ENCODE measurements at places on chromosomes 12 and 14.

GRCh38 chr12:129746318-129746717, 157.5 kb downstream of the TMEM132D start:
- DNase-seq: no peak

DNA sequence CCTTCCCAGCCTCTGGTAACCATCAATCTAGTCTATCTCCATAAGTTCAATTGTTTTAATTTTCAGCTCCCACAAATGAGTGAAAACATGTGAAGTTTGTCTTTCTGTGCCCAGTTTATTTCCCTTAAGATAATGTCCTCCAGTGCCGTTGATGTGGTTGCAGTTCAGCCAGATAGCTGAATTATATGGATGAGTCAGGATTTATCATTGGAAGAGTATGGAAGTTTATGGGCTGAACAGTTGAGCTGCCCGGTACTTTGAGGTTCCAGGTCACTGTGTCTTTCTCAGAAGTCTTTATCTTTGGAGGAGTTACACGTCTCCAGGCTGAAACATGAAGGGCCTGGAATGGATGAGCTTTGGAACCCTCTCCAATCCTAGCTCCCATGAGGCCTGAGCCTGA, 120.1 kb downstream of the ASCL4 start:
- no peak for DNase-seq

- no peak for DNase-seq
Measured at GRCh38 chr12:69105101-69105962, 134.0 kb upstream of the CPSF6 start.

DNA sequence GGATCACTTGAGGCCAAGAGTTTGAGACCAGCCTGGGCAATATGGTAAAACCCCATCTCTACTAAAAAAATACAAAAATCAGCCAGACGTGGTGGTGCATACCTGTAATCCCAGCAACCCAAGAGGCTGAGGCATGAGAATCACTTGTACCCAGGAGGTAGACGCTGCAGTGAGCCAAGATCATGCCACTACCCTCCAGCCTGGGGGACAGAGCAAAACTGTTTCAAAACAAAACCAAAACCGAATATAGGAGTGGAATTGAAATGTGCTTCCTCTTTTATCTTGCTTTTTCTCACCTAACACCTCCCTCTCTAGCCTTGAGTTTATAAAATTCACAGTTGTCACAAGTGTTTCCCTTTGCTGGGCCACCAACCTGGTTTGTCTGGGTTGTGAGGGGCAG, 181.9 kb downstream of the PAH start:
- DNase-seq: no peak

GRCh38 chr14:36511981-36512584, 7.9 kb downstream of the NKX2-1 start:
- no peak for DNase-seq

DNA sequence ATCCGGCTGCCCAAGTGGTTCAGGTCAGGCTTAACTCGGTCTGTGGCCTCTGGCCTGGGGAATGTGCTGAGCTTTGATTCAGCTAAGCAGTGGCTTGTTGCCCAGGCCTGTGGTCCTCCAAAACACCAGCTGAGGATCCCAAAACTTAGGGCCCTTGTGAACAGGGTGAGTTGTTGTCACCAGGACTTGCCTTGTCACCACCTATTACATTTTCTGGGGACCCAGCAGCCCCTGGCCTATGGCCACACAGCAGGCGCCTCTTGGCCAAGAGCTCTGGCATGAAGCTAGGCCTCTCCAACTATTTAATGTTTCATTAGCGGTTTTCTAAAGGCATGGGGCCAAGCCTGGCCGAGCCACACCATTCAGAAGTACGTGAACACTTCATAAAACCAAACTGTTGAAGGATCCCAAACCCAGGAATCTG, 343.7 kb downstream of the CACNA1C start:
- no peak for DNase-seq

DNA sequence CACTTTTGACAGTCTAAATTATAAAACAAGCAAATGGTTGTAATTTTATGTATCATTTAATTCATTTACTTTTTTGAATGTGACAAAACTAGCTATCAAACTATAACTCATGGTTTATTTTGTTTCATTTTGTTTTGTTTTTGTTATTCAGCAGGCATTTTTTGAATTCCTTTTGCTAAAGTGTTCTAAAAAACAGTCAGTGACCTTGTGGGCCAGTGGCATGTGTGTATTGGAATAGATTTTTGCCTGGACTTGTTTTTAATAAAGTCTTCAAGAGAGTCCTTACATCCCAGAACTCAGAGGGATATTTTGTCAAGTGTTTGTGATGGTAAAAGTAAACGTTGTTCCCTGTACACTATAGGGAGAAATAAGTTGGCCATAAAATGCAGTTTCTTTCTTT, 369.7 kb upstream of the SYT1 start:
- DNase-seq: no peak

DNA sequence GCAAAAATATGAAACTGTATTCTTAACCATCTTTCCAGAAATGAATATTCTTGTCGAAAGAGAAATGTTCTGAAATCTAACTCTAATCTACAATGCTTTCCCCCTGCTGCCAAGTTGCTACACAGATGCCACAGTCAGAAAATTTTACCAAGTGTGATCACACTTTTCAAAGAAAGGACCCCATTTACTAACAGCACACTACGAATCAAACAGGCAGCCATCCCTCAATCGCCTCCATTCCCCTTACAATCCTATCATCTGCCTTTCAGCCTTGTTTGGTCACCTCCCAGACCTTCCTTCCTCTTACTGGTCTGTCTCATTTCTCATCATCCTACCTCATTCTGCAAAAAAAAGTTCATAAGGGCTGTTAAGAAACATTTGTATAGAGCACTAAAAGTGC, 190.1 kb downstream of the MED13L start:
- no peak for DNase-seq

GRCh38 chr12:41442896-41443295, 254.8 kb downstream of the PDZRN4 start:
- DNase-seq: no peak

- peak; percentile 33 for DNase-seq
Measured at GRCh38 chr12:112937741-112938719, at the start of gene OAS3. TSS of gene OAS3 (plus strand) at chr12:112938474. CDS start at chr12:112938531, 57 bp downstream.

GRCh38 chr12:77687321-77687720, 143.4 kb upstream of the NAV3 start:
- DNase-seq: no peak

DNA sequence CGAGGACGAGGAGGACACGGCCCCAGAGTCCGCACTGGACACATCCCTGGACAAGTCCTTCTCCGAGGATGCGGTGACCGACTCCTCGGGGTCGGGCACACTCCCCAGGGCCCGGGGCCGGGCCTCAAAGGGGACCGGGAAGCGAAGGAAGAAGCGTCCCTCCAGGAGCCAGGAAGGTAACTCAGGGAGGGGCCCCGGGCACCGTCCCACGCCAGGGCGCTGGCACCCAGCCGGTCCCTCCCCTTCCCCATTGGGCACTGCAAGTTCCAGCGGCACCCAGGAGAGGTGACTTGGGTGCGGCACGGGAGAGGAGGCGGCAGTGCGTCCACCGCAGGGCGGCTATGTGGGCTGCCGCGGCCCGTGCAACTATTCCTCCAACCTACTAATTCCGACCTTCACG, 9.3 kb upstream of the ADSS1 start:
- no peak for DNase-seq

GRCh38 chr12:52162981-52163380, 28.8 kb downstream of the KRT80 start:
- DNase-seq: no peak

DNA sequence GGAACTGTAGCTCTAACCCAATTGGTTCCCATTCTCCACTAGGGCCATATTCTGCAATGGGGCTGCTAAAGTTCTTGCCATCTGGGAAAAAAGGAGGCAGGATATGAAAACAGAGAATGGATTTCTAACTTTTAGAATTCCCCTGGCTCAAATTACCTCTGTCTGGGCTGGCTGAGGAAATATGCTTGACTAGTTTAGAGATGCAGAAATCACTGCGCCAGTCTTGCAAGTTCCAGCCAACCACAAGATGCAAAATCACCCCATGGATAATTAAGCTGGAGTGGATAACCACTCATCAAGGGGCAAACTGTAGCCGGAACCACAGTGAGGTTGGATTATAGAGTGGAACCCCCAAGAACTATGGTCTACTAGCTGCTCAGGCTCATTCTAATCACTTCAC, 126.3 kb downstream of the RALGAPA1 start:
- DNase-seq: no peak

DNA sequence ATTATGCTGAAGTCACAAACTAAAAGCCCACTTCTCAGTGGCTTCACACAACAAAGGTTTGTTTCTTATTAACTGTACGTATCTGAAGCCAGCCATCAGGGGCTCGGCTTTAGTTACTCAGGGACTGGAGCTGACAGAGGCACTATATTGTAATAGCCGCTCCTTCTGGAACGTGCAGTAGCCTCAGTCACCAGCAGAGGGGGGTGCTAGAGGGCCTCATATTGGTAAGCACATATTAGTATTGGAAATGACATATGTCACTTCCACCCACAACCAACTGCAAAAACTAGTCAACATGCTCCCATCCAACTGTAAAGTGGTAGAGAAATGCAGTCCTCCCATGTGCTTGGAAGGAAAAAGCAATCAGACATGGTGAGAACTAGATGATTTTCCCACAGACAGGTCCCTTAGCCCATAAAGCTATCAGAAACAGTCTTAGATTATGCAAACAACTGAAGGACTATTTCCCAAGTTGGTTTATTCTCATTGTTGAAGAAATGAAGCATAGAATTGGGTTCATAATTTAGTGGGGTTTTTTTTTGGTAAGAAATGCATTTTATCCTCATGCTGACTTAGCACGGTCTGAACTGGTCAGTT, 183.6 kb upstream of the G2E3 start:
- peak; percentile 57 for DNase-seq

DNA sequence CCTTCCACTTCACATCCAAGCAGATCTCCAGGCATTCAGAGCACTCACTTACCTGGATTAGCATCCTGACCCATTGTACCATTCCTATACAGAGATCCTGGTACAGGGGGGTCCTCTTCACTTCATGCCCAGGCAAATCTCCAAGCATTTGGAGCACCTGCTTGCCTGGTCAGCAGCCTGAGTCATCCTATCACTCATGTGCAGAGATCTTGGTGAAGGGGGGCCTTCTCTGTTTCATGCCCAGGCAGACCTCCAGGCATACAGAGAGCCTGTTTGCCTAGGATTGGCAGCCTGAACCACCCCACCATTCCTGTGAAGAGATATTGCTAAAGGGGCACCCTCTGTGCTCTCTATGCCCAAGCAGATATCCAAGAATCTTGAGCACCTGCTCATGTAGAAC, 111.1 kb upstream of the CCDC175 start:
- no peak for DNase-seq

DNA sequence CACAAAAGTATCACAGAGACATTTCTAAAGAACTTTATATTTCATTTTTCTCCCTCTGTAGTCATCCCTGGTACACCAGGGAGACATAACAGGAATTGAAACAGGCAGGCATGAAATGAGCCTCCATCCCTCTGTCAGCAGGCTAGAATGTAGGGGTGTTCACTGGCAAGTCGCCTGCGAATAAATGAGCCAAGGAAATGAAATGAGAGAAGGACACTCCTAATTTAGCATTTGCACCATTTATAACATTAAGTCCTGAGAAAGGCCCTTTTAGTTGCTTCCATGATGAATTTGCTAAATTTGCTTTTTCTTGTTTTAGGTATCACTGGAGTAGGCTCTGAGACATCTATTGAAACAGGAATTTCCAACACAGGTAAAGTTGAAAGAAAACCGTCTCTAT, 192.4 kb upstream of the CNTN1 start:
- DNase-seq: no peak

- no peak for DNase-seq
Measured at GRCh38 chr12:18239526-18239925, 21.8 kb upstream of the PIK3C2G start.

- no peak for DNase-seq
Measured at GRCh38 chr14:90871605-90872233, 55.5 kb upstream of the TTC7B start.

DNA sequence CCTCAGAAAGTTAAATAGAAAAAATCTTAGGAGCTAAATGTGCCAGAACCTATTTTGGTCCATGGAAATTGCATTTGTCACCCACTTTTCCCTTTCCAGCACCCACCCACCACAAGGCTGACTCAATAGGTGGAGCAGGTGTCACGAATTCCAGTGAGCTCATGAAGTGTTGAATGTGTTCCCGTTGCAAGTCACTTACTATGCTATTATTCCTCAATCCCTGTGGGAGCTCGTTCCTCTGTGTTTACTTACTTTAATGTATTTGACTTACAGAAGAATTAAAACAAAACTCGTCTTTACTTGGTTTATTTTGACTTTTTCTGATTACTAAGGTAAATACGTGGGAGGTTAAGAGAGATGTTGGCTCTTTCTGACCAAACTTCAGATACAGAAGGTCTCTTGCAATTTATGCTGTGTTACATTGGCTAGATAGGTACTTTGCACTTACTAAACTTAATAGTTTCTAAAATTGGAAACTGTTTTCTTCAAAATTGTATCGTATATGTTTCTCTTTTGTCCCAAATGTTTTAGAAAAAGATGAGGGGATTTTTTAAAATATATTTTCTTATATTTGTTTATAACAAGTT, 269.4 kb upstream of the NOVA1 start:
- no peak for DNase-seq

GRCh38 chr14:74394549-74394948, 31.5 kb downstream of the SYNDIG1L start:
- no peak for DNase-seq

DNA sequence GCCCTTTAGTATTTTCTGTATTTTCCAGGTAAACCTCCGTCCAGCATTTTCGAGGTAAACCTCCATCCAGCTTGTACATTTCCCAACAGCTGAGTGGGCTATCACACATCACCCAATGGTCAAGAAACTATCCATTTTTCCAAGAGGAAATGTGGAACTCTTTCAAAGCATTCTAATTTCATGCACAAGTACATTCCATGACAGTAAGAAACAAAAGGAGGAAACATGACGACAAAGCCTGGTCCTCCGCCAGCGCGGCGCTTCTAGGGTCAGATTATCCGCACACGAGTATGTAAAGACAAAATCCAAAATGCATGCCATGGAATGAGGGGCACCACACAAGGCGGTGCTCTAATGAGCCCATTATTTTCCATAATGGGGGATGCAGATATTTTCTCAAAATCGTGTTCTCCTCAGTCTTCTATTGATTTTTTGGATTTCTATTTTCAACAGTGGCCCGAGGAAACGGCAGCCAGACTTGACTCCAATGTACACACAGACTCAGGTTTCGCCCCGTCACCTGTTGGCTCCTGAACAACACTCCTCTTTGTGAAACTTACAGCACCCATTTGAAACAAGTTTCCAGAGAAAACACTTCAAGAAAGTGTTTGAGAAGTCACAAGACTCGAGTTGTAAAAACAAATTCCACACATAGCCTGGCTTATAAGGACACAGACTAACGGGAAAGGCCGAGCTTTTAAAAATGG, 107.4 kb downstream of the PRICKLE1 start:
- no peak for DNase-seq

Data from stimulated activated CD4-positive, alpha-beta T cell treated with anti-CD3 and anti-CD28 coated beads, Interleukin-12 subunit alpha, Interleukin-12 subunit beta, amount 100 ng/mL, for 4 hours (primary cell).